NAMALWA (cell line): ENCODE measurements at places on chromosomes 12 and 14.

DNA sequence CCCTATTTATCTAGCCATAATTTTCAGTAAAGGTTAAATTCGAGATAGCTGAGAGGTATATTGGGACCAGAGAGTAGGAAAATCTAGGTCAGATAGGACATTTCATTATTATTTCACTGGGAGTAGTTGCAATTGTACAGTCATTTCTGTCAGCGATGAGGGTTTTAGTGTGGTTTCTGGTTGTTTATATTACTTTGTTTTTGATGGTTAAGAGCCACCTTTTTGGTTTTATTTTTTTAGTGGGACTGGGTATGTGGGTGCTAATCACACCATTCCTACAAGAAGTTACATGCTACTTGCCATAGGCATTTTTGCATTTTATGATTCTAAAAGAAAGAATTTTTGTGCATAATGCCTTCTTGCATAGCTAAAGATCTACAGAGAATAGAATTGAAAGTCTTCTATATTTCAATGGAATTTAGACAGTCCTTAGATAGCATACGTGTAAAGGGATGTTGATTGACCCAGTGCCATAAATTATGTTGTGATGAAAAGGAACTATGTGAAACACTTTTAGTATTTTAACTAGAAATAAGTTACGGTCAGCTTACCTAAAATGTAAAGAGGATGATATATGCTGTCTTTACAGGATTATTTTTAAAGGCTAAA lies 85.2 kb downstream of the KTN1 start:
- no peak for DNase-seq

- DNase-seq, result no peak
These were observed 41.9 kb upstream of the BCL2L14 start for GRCh38 chr12:12028668-12029402.

DNA sequence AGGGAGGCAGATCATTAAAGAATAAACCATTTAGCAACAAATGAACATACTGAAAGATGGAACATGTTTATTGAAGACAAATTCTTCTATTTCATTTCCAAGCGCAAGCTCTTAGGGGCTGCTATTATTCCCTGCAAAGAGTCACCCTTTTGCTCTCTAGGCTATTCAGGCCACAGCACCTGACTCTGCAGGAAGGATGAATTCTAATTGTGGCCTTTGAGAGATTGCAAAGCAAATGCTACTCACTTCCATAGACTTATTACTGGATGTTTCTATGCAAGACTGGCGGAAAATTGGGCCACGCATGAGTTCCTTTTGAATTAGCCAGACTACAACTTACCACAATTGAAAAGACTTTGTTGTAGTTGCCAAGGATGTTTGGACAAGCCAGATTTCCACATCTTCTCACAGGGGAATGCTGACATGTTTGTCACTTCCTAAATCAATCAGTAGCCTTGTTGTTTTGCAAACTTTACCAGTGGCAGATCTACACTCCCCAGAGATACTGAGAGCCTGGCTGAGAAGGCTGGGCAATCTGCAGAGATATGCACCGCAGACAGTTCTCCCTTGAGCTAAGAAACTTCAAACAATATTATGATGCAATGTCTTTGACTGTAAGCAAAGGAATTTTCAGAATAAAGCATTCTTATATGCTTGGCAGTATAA lies 334.3 kb upstream of the SYT1 start:
- DNase-seq, result no peak

GRCh38 chr14:75928690-75929181 lies 53.1 kb downstream of the TGFB3 start:
- no peak for DNase-seq

- no peak for DNase-seq
These were observed at the start of gene SLC39A2 for GRCh38 chr14:20998674-20999366. TSS of gene SLC39A2 (plus strand) at chr14:20999293. CDS start at chr14:20999447, 154 bp downstream.

- DNase-seq, result no peak
These were observed 229.7 kb downstream of the TTC6 start for GRCh38 chr14:37824939-37825712.

DNA sequence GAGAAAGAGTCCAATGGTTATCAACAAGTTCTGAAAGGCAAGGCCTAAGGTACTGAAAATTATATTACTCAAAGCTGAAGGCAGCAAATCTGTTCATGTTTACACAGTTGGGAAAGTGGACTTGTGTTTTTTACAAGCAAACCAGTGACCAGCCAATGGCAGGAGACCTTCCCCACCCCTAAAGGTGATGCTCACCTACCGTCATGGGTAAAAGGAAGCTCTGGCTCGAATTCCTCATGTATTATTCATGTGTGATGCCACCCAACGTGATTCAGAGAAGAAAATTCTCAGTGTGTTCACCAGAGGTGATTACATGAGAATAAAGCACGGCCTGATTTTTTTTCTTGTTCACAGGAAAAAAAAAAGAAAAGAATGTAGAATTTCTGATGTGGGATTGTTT lies 1161.2 kb upstream of the SEL1L start:
- no peak for DNase-seq

GRCh38 chr12:49298160-49298559 lies 3.2 kb downstream of the PRPH start:
- DNase-seq, result no peak

DNA sequence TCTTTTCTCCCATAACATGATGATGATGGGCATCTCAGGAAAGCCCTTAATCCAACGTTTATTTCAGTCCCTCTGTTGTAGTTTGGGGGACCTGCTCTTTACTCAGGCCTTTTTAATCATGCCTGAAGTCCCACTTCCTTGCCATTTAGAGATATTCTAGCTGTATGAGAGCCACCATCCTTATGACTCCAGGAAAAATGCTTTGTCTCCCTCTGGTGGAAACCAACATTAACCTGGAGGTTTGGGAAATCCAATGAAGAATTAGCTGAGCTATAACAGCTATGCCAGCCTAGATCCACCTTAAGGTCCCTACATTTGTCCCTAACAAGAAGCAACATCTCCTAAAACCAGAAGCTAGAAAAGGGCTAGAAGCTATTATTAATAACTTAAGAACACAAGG lies 1399.1 kb downstream of the LRFN5 start:
- DNase-seq, result no peak

DNA sequence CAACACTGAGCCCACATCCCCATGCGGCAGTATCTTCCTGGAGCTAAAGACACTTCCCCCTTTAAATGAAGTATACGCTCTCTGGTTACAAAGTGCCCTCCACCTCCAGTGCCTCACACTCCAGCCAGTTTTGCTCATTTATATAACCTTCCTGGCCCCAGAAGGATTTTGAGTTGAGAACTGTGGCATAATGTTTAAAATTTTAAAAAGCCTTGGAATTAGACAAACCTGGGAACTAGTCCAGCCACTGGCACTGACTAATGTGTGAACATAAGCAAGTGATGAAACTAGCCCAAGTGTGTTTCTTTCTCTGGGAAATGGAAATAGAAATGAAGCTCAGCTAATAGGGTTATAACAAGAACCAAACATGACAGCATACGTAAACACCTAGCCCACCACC lies 723.7 kb upstream of the USP15 start:
- no peak for DNase-seq

DNA sequence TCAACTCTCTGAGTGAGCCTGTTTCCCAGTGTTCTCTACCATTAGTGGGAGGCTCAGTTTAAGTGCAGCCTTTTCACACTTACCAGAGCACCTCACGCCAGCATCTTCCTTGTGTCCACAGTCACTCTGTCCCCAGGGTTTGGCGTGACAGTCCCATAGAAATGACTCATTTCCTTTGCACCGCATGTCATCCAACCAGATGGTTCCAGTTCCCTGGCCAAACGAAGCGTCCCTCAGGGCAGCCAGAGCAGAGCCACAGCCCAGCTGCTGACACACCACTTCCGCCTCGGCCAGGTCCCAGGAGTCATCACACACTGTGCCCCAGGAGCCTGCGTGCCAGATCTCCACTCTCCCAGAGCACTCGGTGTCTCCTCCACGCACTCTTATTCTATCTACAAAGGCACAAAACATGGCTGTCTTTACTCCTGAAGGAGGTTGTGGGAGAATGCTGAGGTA lies 65.4 kb downstream of the ACSM4 start:
- DNase-seq, result no peak

DNA sequence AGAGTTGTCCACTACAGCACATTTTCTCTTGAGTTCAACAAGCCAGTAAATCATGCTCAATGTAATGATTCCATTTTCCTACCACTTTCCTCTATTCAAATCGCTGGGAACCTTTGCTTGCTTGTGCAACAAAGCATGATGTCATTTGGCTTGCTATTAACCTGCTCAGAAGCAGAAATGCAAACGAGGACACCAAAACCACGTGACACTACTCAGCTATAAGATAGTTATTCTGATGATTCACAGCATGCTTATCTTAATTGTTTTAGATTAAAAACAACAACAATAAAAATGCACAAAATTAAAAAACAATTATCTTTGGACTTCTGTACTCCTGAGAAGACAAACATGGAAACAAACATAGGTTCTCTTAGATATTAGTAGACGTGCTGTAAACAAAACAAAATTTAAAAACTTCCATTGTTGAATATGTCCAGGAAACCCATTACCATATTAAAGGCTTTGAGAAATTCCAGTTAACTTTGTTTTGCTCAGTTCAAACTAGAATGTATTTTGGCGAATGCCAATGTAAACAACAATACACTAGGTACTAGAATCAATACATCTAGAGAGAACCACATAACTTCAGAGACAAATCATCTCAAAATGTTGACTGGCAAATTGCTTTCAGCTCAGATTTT lies 77.5 kb upstream of the KRAS start:
- peak; percentile 53 for DNase-seq
